Eye (tissue), 1 donor: ENCODE measurements at places on chromosomes 3 and 15.

GRCh38 chr3:10339376-10339955 is 18.6 kb upstream of the SEC13 start:
- no peak for DNase-seq

DNA sequence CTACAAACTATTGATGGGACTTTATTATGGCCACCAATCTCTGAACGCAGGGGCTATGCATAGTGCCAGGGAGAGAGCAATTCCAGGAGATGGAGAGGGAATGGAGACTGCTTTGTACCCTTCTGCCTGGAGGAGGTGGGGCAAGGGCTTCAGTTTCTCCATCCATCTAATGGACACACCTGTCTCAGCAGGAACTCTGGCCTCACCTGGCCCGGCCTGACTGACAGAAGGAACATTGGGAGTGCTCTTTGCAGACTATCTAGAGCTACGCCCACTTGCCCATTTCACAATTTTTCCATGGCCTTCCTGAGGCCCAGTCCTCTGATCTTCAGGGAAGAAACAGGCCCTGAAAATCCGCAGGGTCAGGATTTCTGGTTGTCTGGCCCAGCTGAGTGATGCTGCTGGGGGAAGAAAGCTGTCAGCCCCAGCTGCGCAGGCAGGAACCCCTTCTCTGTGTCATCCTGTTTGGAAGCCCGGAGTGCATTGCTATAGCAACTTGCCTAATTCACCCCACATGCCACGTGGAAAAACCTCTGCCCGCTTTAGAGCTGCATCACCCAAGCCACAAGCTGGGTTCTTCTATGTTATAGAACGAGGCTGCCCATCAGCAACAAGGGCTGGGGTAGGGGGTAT is 6.4 kb downstream of the ITGA11 start:
- DNase-seq = peak; percentile 51

- no peak for DNase-seq
Measured at GRCh38 chr3:84567796-84568195, 391.0 kb upstream of the CADM2 start.

GRCh38 chr15:78069052-78069414 is 8.5 kb downstream of the TBC1D2B start:
- no peak for DNase-seq

DNA sequence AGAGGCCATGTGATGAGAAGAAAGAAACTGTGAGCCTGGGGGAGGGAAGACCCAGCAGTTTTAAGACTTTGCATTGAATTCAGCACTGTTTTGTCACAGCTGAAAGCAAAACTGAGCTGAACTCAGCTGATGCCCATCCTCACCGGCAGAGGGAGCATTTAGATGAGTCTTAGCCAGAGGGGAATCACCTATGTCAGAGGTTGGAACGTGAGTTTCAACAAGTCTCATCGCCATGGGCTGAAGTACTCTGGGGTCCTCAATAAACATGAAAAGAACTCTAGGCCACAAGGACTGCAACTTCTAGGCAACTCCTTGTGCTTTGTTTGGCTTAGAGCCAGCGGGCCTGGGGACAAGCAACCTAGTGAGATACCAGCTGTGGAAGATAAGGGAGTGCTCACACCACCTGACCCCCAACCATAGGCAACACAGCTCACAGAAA is 324.5 kb downstream of the TBL1XR1 start:
- DNase-seq = peak; percentile 72

DNA sequence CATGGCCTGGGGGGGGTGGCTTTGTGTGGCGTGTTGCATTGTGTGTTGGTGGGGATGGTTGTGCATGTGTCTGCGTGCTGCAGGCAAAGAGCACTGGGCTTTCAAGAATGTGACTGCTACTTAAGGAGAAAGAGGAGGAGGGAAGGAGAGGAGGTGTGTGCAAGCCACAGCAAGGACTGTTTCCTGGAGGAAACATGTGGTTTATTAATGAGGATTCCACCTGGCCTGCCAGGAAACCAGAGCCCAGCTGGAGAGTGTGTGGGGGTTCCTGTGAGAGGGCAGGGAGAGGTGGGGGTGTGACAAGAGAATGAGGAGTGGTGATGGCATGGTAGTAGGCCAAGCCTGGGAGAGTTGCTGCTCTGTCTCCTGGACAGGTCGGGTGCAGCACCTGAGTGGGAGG is 258.1 kb upstream of the ROPN1 start:
- DNase-seq = no peak

DNA sequence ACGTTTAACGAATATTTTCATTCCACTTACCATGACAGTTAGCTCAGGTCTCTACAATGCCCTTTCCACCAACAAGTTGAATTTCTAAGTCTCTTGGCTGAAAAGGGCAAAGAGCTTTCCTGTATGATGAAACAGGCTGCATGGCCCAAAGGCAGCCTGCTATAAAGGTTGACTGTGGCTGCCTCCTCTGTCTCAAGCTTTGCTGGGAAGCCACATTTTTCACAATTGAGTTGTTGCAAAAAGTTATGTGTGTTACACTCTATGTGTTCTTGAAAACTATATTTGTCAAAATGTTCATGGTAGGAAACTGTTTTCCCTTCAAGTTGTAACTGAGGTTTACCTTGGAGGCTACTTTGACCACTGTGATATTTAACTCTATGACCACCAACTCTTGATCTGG is 49.5 kb downstream of the DZIP1L start:
- DNase-seq = no peak

- DNase-seq = no peak
Measured at GRCh38 chr15:99432271-99433025, 133.3 kb upstream of the MEF2A start.

DNA sequence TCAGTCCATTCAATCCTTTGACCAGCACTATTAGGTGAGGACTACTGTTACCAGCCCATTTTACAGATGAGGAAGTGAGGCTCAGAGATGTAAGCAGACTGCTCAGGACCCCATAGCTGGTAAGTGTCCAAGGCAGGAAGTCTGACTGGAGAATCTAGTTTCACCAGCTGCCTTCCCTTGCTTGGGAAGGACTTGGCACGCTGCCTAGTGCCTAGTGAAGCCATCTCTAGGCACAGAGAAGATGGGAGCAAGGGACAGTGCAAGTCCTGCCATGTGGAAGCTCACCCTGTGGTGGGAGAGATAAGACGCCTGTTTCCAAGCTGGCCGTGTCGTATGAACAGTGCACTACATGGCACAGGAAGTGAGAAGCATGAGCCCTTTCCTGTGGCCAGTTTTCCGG is 111.8 kb upstream of the TMC3 start:
- DNase-seq = no peak

DNA sequence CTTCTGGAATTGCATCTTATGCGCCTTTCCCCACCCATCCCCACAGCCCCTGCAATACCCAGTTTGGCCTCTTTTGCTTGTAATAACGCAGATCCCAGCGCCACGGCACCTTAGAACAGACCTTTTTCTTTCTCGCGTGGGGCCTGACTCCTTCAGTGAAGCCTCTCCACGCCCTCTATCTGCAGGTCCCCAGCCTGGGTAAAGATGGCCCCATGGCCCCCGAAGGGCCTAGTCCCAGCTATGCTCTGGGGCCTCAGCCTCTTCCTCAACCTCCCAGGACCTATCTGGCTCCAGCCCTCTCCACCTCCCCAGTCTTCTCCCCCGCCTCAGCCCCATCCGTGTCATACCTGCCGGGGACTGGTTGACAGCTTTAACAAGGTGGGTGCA is 594 bp downstream of the CRELD1 start:
- DNase-seq = no peak

- DNase-seq = no peak
Measured at GRCh38 chr15:56923174-56923591, 4.7 kb downstream of the TCF12 start.

- DNase-seq = no peak
Measured at GRCh38 chr15:46344915-46345314, 710.1 kb downstream of the SQOR start.

GRCh38 chr3:8555113-8555661 is 53.6 kb downstream of the LMCD1 start:
- DNase-seq = peak; percentile 81

DNA sequence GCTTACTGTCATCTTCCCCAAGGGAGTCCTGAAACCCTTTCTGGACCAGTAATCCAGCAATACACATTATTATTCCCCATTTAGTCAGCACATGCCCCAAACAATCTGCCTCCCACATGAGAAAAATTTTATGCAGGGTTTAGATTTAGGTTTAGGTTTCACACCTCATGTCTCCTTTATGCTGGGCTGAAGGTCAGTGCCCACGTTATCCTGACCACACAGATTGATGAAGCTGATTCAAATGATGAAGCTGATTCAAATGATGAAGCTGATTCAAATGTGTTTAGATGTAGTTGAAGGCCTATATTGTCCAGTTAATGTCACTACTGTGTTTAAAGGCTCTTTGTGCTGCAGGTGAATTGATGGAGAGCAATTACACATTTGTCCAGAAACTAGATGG is 18.1 kb upstream of the ZBED2 start:
- no peak for DNase-seq
